ENCODE measurements at places on chromosomes 7 and 10.

DNA sequence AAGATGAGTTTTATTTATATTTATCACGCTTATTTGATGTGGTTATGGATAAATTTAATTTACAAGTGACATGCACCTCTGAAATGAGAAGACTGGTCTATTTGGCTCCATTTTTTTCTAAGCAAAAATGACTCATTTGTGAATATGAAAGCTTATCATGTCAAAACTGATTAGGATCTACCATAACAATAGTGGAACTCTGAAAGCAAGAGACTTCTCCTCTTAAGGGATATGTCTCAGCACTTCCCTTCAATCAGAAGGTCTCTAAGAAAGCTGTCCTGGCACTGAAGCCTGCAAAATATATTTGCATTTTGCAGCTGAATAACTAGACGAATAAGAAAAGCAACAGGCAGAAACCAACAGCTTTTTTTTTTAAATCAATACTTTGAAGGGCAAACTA lies 12.7 kb downstream of the FAS start:
- DNase-seq = no peak

- DNase-seq = no peak
Observed at GRCh38 chr10:64014281-64014680, 493.1 kb downstream of the REEP3 start.

GRCh38 chr7:69531050-69531449 lies 67.2 kb upstream of the AUTS2 start:
- no peak for DNase-seq

DNA sequence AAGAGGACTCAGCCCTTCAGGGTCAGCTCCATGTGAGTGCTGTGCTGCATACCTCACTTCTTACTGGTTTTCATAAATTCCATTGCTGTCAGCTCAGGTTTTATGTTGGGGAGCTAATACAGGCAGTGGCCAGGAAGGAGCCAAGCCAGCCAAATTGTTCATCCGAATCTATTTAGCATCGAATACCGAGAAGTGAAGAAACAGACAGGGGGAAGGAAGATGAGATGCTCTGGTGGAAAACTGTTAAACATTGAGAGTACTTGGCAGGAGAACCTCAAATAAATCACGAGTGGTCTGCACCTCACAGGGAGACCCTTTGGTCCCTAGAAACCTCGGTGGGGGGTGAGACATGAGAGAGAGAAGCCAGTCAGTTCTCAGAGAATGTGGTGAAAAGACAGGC lies 196.0 kb upstream of the TMEM72 start:
- no peak for DNase-seq

DNA sequence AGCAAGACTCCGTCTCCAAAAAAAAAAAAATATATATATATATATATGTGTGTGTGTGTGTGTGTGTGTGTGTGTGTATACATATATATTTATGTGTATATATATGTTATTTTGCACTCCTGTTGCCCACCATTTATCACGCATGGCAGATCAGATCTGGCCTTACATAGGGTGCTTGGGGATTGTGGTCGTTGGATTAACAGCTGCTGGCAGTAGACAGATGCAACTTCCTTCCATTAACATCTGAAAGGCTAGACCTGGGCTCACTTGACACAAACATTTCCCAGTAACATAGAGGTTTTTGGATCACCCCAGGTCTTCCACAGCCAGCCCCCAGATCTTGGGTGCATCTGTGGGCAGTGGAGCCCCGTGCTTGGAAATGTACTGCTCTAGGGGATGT lies 40.8 kb upstream of the DLD start:
- DNase-seq = no peak

DNA sequence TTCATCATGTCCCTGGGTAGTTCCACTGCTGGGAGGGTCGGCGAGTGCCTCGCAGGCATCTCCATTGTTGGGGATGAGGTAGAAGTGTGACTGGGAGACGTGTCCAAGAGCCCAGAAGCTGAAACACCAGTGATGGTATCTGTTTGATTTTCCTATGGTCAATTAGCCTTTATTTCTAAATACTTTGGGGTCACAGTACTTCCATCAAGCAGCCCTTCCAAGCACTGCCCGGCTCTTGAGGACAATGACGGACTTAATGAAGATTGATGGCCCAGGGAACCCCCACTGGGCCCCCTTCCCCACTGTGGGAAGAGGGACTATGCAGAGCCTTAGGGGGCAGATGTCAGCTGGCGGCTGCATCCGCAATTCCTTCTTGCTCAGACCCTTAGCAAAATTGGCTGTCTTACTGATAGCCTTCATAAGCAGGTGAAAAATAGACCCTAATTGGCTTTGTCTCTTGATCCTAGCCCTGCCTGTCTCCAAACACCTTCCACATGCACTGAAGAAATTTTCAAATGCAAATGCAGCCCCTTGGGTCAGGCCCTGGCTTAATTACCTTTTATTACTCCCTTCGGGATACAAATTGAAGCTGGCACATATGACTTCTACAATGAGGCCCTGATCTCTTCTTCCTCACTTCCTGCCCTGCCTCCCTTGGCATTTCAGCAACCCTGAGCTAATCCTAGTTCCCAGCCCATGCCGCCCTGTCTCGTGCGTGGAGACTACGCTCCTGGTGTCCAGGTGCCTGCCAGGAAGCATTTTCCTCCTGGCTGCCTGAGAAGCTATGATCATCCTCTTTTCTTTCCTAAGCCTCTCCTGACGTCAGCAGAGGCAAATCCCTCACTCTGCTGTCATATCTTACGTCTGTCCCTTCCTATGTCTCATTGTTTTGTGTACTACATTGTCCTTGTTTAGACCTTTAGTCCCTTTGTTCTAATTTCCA lies 124.5 kb upstream of the GDF10 start:
- no peak for DNase-seq

DNA sequence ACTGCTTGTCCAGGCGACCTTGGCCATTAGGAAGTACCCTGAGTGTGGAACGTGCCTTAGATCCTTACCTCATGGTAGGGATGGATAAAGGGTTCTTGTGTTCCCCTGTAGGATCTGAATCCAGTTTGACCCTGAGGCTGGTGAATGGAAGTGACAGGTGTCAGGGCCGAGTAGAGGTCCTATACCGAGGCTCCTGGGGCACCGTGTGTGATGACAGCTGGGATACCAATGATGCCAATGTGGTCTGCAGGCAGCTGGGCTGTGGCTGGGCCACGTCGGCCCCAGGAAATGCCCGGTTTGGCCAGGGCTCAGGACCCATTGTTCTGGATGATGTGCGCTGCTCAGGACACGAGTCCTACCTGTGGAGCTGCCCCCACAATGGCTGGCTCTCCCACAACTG lies 31.6 kb downstream of the DMBT1 start:
- no peak for DNase-seq

GRCh38 chr10:124223711-124224085 lies 130.3 kb upstream of the CHST15 start:
- no peak for DNase-seq

DNA sequence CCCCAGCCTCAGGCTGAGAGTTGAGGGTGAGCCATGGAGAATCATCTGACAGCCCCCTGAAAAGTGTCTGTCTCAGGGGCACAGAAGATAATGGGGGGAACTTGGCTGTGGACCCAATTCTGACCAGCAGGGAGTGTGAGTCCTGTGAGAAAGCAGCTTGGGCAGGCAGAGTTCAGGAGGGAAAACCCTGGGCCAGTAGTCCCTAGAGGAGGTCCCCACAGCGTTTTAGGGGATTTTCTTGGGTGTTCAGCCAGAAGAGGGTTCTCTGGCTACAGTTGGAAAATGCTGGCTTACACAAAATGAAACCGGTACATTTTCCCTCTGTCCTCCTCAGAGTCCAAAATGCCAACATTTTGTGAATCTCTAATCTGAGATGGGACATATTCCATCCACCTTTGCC lies 35.8 kb upstream of the TRIM8 start:
- no peak for DNase-seq

DNA sequence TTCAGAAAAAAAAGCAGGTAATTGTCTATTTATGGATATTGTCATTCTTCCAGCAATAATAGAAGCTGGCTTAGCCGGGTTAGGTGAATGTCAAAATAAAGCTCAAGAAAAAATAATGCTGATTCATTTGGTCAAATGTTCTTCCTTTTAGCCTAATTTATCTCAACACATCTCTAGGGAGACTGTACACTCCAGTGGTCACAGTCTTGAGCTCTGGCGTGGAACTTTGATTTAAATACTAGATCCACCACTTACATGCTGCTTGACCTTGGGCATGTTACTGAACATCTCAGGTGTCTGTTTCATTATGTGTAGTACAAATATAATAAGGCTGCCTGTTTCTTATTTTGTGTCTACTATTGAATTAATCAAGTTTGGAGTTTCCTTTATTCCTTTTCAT lies 22.0 kb downstream of the PRTFDC1 start:
- DNase-seq = no peak

DNA sequence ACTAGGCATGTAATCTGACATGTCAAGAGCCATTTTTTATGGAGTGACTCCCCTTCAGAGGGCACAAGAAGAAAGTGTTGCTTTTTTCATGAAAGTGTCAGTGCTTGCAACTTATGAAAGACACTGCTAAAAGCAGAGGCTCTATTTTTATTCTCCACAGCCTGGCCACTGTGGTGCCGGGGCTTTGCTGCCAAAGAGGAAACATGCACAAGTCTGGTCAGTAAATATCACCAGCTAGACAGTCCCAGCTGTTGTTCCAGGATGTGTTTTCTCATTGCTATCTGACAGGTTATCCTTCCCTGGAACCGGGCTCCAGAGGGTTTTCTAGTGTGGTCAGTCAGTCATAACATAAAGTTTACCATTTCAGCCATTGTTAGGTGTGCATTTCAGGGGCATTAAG lies 180.7 kb upstream of the PITRM1 start:
- no peak for DNase-seq

DNA sequence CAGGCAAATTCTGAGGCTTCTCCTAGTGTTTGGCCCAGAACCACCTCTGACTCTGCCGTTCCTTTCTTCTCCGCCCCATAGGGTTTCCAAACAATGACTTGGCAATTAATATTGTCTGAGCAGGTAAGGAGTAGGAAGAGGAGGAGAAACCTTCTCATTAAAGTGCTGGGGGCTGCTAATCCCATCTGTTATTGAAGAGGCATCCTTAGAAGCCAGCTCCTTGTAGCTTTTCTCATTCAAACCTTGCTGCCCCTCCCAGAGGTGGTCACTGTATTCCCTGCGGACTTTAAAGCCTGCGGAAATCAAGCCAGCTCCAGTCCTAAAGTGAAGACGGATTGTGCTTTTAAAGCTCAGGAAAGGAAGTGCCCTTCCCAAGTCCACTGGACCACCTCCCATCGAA lies 1.4 kb upstream of the NKX1-2 start:
- no peak for DNase-seq

DNA sequence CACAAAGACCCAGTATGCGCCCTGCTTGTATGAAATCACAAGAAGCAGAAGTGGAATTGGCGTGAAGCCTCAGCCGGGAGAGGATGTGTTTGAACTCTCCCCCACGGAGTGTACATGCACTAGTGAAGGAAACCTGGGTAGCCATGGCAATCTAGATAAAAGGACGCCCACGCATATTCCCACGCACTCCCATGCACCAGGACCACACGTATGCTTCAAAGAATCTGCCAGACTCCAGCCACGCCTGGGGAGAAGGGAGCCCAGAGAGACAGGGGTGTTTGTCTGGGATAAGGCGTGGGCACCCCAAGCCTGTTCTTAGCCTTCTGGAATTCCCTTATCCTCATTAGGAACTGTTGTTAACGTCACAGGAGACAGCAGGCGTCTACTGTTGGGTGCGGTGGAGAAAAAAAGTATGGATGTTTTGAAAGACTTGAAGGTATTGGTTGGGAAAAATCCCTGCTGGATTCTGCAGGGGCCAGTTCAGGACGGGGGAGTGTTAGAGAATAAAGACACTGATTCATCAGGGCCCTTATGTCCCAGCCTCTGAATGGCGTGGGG lies 28.9 kb upstream of the ECHDC3 start:
- DNase-seq = no peak

- DNase-seq = no peak
Observed at GRCh38 chr10:100377830-100378229, 30.8 kb downstream of the SCD start.

DNA sequence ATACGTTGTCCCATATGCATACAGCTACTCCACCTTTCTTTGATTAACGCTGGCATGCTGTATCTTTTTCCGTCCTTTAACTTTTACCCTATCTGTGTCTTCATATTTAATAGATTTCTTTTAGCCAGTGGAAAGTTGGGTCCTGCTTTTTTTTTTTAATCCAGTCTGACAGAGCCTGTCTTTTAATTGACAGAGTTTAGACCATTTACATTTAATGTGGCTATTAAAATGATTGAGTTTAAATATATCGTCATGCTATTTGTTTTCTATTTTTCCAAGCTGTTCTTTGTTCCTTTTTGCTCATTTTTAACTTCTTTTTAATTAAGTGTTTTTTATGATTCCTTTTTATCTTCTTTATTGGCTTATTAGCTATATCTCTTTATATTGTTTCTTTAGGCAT lies 217.6 kb upstream of the NEBL start:
- no peak for DNase-seq

- no peak for DNase-seq
Observed at GRCh38 chr10:102775935-102776669, 32.4 kb downstream of the WBP1L start.

All from stimulated activated CD4-positive, alpha-beta T cell treated with anti-CD3 and anti-CD28 coated beads, Interleukin-15, amount 100 ng/mL, for 1 hour (primary cell).